ENCODE measurements at places on chromosomes 16 and 17. TPM values are rescaled to one million over a fixed set of nuclear protein-coding genes. Genes with fewer than 3 reads are reported as not detected.

GRCh38 chr17:74201250-74201649, 2.2 kb upstream of the RPL38 start:
- DNase-seq: no peak

- DNase-seq: no peak
These were observed 297.3 kb downstream of the ABCC12 start for GRCh38 chr16:47858333-47858982.

The GLYR1 gene
- 49.0 TPM for total RNA-seq

DNA sequence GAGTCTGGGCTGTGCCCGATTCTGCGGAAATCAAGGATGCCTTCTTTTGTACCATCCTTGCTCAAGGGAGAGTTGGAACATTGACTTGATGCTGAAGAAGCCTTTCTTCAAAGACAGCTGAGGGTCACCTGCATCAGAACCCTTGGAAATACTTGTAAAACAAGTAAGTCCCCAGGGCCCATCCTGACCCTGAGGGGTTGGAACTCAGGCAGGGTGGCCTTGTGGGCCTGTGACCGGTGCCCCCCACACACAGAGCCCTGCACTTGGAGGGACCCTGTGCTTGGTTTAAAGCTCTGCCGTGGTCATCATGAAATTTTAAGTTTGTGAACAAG, 56.9 kb downstream of the WIPI1 start:
- DNase-seq: no peak

- no peak for DNase-seq
These were observed 24.5 kb downstream of the WNT9B start for GRCh38 chr17:46875849-46876352.

- DNase-seq: no peak
These were observed 8.7 kb downstream of the CACNG5 start for GRCh38 chr17:66843627-66844026.

- no peak for DNase-seq
These were observed 102.1 kb upstream of the SIAH1 start for GRCh38 chr16:48487287-48487686.

The PLCD3 gene
- 17.5 TPM for total RNA-seq

- no peak for DNase-seq
These were observed 18.4 kb downstream of the FBXO31 start for GRCh38 chr16:87365021-87365713.

The CCL4 gene
- not detected for total RNA-seq

DNA sequence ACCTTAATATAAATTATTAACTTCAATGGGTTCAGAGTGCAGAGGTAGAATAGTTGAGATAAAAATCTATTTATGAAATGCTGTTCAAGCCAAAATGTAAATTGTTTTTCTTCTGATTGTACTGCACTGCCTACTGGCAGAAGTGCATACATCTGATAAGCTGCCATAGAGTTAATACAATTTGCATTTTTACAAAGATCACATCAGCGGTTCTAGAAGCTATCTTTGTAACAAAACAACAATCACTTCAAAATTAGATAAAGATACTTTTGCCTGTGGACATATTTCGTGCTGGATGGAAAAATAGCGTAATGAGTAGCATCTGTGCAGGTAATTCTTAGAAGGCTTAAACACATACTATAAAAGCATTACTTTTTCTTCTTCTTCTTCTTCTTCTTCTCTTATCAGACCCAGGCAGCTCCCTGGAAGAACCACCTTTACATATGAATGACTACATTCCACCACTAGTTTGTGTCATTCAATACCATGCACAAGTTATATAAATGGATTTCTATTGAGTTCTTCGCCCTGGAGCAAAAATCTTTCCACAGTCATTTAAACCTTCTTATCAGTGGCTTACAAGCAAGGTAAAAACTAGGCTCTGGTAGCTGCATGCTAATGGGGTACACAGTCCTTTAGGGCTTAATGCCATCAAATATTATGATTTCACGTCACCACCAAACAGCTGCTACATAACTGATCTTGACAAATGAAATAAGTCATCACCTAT, 47.0 kb downstream of the SYNRG start:
- no peak for DNase-seq

GRCh38 chr17:39782980-39783379, 45.2 kb downstream of the GRB7 start:
- DNase-seq: no peak

- peak; percentile 57 for DNase-seq
These were observed 87.6 kb downstream of the USP31 start for GRCh38 chr16:23061669-23062068.

The TTYH2 gene
- total RNA-seq: 0.50 TPM

DNA sequence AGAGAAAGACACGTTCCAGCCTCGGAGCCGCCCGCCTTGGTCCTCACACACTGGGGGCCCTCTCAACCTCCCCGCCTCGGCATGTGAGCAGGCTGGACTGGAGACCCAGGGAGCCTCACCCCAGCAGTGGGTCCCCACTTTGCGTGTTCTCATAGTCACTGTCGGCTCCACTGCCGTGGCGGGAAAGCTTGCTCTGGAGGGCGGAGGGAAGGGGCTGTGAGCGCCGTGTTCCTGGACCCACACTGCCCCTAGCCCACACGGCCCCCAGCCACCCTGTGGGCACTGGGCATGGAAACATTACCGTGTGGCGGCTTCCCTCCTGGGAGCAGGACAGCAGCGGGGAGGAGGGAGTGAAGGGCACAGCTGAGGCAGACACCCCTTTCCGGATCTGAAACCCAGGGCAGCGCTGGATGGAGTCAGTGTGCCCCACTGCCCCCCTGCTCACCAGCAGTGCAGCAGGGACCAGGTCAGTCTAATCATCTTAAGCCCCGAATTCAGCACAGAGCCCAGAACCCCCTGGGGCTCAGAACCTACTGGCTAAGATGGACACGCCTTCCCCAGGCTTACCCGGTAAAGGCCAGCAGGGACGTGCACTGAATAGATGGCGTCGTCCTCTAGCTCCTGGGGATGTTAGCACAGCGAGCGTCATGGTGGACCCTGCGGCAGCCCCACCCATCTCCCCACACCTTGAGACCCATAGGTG, 7.2 kb downstream of the TP53I13 start:
- DNase-seq: no peak
